Chondrocyte (in vitro differentiated cells): ENCODE measurements at places on chromosomes 5 and 9.
A peak's percentile ranks its signal among the peaks of the same experiment; 100 is the strongest.

DNA sequence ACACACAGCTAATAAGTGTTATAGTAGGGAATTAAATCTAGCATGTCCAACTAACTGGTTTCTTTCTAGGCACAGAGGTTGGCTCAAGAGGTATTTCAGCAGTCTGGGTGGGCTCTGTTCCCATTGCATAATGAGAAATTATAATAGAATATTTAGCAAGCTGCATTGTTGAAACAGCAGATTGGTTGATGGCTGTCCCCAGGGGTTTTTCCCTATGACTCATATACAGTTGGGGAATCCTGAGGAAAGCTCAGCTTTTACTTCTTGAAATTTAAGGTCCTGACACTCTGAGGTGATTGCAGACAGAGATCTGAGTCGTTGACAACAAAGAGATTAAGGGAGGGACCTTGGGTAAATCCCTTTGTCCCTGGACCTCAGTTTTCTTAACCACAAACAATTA lies 38.3 kb upstream of the TNFSF8 start:
- no peak for DNase-seq

- DNase-seq = no peak
Observed at GRCh38 chr9:87698069-87698809, 27.7 kb upstream of the CTSL start.

GRCh38 chr5:82106756-82107155 lies 134.9 kb downstream of the ATG10 start:
- no peak for DNase-seq

DNA sequence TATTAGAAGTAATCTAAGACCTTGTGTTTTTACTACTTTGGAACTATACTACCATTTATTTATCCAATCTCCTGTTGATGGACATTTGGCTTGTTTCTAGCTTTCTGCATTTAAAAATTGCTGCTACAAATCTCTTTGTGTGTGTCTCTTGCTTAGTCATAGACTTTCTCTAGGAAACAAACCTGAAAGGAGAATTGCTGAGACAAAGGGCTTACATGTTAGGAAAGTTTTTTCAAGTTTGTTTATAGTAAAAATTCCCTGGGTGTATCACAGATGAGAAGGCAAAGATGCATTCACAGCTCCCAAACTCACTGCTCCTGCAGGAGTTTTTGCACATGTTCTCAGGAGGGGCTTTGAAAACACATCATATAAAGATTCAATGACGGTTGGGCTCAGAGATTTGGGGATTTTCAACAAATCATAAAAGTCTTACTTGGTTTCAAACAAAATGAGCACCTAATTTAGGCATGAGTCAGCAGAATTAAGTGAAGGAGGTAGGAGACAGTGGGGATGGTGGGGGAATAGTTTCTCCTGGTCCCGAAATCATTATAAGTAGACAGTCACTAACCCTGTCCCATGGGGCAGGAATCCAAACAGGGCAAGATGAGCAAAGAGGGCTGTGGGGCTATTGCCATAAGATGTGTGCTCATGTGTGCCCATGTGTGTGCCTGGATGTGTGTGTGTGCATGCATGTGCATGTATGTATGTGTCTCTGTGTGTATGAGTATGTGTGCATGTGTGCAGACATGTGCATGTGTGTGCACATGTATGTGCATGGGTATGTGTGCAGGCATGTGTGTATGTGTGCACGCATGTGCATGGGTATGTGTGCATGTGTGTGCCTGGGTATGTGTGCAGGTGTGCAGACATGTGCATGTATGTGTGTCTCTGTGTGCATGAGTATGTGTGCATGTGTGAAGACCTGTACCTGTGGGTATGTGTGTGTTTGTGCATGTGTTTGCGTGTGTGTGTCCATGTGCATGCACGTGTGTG lies 43.4 kb upstream of the S1PR3 start:
- no peak for DNase-seq

DNA sequence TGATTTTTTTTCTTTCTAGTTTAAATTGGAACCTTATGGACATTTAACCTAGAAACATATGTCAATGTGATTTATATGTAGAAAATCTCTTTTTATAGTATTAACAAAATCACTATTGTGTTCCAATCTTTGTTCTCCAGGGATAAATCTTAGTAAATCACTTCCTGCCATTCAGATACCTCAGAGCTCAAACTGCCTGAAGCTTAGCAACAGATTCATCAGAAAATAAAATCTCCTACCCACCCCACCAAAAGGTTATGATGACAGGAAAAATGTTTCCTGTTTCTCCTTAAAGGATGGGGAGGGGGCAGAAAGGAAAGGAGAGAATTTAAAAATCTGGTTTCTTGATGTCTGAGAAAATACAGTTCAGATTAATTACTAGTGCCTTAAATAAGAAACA lies 105.0 kb upstream of the TUT7 start:
- no peak for DNase-seq

DNA sequence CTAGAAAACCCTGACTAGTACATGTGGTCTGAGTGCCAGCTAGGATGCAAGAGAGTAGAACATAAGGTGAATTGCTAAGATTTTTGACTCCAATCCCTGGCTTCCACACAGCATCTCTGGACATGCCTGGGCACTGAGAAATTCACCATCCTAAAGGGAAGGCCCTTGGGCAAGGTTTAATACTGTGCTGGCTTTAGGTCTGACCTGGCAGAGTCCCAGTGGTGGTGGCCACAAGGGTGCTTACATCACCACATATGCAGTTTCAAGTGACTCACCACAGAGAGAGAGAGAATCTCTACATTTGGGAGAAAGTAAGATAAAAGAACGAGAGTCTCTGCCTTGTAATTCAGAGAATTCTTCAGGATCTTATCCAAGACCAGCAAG lies 661.6 kb upstream of the C9orf72 start:
- DNase-seq = no peak

DNA sequence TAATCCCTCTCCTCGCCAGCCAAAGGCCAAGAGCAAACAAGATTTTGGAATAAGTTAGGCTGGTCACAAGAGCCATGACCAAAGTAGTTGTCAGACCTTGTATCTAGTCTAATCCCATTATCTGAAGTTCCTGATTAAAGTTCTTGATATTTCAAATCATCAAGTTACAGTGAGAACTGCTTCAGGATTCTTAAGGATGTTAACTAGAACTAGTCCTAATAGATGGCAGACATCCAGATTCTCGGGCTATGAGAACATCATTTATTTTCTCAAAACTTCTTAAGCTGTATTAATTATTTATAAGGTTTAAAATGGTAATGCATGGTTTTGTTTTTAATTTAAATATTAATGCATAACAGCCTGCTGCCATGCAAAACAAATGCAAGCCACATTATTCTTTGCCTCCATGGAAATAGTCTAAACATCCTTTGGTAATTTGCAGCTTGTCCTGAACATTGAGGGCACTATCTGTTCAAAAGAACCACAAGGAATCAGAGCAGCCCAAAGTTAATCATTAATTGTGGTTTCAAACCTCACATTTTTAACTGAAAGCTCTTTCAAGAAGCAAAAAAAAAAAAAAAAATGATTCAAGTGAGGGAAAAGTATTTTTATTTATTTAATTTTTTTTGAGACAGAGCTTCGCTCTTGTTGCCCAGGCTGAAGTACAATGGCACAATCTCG lies 95.1 kb downstream of the TTC39B start:
- no peak for DNase-seq

- DNase-seq = no peak
Observed at GRCh38 chr9:110058304-110058953, 149.5 kb downstream of the C9orf152 start.

GRCh38 chr5:144177548-144177947 lies 6.9 kb downstream of the KCTD16 start:
- no peak for DNase-seq

DNA sequence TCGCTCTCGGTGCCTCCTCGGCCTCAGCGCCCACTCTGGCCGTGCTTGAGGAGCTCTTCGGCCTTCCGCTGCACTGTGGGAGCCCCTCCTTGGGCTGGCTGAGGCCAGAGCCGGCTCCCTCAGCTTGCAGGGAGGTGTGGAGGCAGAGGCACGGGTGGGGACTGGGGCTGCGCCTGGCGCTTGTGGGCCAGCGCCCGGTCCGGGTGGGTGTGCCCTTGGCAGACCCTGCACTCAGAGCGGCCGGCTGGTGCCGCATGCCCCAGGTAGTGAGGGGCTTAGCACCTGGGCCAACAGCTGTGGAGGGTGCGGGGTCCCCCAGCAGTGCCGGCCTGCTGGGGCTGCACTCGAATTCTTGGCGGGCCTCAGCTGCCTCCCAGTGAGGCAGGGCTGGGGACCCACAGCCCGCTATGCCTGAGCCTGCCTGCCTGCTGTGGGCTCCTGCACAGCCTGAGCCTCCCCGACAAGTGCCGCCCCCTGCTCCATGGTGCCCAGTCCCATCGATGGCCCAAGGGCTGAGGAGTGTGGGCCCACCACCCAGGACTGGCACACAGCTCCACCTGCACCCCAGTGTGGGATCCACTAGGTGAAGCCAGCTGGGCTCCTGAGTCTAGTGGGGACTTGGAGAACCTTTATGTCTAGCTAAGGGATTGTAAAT lies 2085.2 kb upstream of the ACO1 start:
- DNase-seq = peak; percentile 84

DNA sequence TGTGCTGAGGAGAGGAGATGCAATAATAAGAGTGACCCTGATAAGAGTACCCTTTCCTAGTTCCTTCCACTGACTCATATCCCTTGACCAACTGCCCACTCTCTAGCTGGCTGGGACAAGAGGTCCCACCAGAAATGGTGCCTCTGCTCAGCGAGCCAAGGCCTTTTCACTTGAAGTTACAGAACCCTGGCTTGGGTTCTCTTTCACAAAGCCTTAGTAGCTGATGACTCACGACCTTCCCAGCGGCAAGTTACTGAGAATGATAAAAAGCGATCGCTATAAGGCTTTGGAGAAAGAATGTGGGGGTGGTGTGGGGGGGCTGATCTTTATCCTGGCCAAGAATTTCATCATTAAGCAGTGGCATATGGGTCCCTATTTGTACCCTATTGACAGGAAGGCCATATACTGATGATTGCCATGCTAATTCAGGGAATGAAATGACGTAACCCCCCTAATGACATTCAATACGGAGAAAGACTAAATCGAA lies 90.3 kb downstream of the FBXO38 start:
- DNase-seq = no peak

DNA sequence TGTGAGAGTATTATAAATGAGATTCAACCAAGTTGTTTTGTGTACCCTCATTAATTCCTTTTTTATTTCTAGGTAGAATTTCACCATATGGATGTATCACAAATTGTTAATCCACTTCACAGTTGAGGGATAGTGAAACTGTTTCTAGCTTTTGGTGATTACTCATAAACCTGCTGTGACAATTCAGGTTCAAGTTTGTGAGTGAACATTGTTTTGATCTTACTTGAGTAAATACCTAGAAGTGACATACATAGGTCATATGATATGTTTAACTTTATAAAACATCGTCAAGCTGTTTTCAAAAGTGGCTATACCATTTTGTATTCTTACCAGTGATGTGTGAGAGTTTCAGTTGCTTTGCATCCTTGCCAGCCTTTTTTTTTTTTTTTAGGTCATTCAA lies 112.9 kb downstream of the CAMK4 start:
- no peak for DNase-seq

DNA sequence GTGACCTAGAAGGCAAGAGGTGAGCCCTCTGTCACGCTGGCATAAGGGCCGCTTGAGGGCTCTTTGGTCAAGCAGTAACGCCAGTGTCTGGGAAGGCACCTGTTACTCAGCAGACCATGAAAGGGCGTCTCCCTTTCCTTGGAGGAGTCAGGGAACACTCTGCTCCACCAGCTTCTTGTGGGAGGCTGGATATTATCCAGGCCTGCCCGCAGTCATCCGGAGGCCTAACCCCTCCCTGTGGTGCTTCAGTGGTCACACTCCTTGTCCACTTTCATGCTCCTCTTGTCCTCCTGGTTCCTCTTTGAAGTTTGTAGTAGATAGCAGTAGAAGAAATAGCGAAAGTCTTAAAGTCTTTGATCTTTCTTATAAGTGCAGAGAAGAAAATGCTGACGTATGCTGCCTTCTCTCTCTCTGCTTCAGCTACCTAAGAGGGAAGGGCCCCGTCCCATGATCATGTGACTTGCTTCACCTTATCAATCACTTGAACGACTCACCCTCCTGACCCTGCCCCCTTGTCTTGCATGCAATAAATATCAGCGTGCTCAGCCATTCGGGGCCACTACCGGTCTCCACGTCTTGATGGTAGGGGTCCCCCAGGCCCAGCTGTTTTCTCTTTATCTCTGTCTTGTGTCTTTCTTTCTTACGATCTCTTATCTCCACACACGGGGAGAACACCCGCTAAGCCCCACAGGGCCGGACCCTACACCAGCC lies 16.7 kb upstream of the SCGB3A1 start:
- DNase-seq = peak; percentile 69

GRCh38 chr5:180470966-180471582 lies 23.1 kb upstream of the CNOT6 start:
- peak; percentile 48 for DNase-seq

DNA sequence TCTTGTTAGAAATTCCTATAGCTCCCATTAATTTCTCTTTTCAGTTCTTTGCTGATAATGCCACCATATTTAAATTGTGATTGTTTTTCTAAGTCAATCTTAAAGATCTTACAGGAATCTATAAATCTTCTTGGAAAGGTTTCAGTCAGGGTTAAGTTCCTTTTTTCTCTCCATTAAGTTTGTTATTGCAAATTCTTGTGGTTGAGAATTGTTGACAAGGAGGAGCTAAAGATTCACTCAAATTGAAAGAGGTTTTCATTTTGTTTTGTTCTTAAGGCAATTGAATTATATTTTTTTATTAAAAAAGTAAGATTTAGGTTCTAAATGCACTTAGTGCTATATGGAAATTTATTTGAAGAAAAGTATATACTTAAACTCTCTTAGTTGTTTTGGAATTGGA lies 213.4 kb downstream of the PRR16 start:
- DNase-seq = no peak

DNA sequence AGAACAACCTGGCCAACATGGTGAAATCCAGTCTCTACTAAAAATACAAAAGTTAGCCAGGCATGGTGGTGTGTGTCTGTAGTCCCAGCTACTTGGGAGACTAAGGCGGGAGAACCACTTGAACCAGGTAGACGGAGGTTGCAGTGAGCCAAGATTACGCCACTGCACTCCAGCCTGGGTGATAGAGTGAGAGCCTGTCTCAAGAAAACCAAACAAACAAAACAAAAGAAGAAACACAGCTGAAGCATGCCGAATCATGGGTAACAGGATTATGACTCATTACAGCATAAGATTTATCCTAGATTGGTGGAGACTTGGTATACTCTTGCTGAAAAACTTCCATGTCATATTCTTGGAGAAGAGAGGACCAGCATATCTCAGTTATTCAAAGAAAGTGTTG lies 236.7 kb upstream of the CCNH start:
- DNase-seq = no peak

GRCh38 chr5:178564811-178565550 lies 25.2 kb downstream of the COL23A1 start:
- no peak for DNase-seq

DNA sequence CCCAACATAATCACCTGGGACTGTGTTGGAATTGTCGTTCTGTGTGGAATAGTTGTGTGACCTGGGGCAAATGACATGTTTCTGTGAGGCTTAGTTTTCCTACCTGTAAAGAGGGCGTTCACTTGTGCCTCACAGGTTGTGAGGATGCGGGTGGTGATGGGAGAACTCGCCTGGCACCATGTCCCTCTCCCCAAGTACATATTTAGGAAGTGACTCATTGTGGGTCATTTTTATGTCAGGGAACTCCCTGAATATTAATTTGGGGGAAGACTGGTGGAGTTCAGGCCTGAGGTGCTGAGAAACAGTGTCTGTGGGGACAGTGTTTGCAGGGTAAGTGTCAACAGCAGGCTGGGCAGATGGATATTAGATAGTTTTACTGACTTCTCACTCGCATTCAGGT lies 144.7 kb downstream of the KDM4C start:
- no peak for DNase-seq

- DNase-seq = no peak
Observed at GRCh38 chr5:151219789-151220188, 4.1 kb downstream of the CCDC69 start.
